HAP-1 (cell line): ENCODE measurements at places on chromosomes 13 and 19.

DNA sequence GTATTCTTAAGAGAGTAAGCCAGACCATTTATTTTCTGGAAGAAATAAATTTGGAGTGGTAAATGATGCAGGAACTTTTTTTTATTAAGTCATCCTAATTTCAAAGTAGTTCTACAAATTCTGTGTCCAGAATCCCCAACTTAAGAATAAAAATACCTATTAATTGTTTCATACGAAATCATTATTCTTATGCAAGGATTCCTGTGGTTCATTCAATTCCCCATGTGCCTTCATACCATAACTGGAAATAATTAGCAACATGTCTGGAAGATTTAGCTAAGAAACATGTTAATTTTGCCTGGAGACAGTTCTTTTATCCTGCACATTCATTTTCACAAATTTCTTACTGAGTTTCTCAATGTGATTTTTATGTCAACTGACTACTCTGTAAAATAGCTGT, 408.6 kb downstream of the PCDH9 start:
- DNase-seq, result no peak

- peak; percentile 86 for DNase-seq
Measured at GRCh38 chr19:18000915-18001776, 6.8 kb upstream of the ARRDC2 start.

DNA sequence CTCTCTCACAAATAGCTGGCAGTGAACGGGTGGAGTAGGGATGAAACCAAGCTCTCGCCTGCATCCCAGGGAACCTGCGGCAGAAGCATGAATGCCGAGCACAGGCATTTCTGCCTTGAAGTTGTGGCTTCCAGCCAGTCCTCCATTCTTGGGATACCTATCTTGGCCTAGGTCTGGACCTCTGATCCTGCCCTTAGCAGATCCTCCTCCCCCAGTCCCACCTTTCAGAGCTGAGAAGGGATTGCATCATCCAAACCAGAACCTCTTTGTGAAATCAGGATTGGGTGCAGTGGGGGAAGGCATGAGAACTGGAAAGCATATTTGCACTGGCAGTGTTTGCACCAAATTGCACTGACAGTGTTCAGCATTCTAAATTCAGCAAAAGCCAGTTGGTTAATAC, 5.8 kb downstream of the ZNF780A start:
- DNase-seq, result no peak

DNA sequence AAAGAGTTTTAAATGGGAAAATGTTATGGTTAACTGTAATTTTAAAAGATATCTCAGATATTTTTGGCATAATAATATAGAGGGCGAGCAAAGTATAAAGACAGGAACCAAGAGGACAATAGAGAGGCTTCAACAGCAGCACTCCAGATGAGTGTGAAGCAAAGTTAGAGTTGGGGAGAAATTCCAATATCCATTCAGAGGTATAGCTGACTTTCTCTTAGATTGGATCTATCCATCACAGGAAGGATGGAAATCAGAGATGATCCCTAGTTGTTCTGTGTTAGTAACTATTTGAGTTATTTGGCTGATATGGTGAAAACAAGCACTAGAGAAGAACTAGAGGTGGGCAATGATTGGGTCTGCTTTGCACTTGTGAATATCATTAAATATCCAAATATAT, 786.0 kb upstream of the KLHL1 start:
- DNase-seq, result no peak

DNA sequence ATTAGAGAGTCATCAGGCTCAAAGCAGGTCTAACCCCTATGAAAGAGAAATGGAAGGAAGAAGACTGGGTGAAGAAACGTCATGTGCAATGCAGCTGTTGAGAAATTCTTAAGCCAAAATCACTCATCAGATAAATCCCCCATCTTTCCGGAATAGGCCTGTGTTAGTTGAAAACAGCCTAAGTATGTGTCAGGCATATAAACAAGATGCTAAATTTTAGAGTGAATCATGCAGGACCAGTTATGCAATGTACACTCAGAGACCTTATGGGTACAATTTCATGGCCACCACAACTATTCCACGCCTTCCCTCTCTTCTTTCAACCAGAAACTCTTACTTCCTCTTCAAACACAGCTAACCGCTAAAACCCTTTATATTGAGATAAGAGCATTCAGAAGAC, 717.7 kb upstream of the ATXN8OS start:
- no peak for DNase-seq
